ENCODE measurements at places on chromosomes 7 and 10. TPM values are rescaled to one million over a fixed set of nuclear protein-coding genes. Genes with fewer than 3 reads are reported as not detected.
A peak's percentile ranks its signal among the peaks of the same experiment; 100 is the strongest.

DNA sequence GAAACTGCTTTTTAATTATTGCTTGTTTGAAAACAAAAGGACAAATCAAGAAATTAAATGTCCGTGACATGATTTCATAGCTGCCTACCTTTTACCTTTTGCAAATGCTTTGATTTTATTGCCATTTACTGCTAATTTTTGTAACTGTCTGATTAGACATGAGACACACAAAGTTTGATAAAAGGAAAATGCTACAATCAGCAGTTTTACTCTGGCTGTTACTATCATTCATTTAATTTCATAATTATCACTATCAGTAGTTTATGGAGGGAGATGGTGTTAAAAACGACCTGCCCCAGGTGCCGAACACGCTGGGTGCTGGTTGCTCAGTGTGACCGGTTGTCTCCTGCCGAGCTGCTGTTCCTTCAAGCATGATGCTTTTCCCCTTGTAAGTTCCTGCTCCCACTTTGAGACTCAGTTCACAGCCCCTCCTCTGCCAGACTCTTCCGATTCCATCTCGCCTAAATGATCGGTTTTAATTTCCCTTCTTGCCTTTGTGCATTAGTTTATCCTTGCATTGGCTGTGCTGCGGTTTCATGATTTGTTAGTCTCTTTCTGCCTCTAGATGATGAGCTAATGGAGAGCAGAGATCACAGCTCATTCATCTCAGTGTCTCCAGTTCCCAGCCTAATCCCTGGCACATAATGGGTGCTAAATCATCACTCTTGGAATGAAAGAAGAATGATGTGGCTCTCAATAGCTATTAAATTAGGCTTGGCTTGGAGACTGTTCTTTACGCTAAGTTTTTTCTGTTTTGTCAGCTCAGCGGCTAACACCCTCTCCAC, 110.6 kb downstream of the PFKFB3 start:
- peak; percentile 30 for DNase-seq

The NPY4R gene
- total RNA-seq, result not detected

DNA sequence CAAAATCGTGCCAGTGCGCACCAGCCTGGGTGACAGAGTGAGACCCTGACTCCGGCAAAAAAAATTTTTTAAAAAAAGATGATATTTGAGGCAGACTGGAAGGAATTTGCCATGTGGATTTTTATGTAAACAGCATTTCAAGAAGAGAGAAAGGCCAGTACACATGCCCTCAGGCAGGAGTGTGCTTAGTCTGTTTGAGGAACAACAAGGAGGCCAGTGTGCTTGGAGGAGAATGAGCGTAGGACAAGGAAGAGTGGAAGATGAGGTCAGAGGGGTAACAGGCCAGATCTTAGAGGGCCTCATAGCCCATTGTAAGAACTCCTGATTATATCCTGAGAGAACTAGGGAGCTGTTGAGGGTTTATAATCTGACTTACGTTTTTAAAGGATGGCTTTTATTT, 17.2 kb upstream of the STRIP2 start:
- DNase-seq, result no peak

DNA sequence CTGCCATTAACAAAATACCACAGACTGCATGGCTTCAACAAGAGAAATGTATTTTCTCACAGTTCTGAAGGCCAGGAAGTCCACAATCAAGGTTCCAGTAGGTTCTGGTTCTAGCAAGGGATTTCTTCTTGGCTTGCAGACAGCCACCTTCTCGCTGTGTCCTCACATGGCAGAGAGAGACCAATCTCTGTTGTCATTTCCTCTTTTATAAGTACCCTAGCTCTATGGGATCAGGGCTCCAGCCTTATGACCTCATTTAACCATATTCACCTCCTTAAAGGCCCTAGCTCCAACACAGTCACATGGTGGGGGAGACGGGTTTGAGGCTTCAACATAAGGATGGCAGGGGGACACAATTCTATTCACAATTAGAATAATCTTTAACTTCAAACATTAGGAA, 23.6 kb downstream of the ABI1 start:
- no peak for DNase-seq

The VWA2 gene
- total RNA-seq, result 0.09 TPM

The PRR15 gene
- total RNA-seq, result 0.77 TPM

The CREM gene
- total RNA-seq, result 74.2 TPM

The RBM20 gene
- total RNA-seq, result 0.28 TPM

GRCh38 chr10:100652406-100653135, 92.8 kb upstream of the PAX2 start:
- DNase-seq, result no peak

DNA sequence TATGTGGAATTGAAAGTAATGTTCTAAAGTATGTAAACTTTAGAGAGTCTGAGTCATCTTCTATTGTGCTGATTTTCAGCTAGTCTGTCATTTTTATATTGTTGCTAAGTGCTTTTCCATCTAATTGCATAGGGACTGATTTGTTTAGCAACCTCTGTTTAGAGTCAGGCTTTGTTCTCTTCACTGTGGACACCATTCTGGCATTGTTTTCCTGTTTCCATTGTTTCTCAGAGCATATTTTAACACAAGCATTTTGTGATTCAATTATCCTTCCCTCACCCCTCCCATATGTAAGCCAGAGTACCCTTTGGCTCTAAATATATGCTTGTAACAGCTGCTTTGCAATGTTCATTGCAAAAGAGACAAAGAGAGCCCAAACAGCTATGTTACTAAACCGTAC, 748.4 kb upstream of the PHF14 start:
- DNase-seq, result peak; percentile 26

DNA sequence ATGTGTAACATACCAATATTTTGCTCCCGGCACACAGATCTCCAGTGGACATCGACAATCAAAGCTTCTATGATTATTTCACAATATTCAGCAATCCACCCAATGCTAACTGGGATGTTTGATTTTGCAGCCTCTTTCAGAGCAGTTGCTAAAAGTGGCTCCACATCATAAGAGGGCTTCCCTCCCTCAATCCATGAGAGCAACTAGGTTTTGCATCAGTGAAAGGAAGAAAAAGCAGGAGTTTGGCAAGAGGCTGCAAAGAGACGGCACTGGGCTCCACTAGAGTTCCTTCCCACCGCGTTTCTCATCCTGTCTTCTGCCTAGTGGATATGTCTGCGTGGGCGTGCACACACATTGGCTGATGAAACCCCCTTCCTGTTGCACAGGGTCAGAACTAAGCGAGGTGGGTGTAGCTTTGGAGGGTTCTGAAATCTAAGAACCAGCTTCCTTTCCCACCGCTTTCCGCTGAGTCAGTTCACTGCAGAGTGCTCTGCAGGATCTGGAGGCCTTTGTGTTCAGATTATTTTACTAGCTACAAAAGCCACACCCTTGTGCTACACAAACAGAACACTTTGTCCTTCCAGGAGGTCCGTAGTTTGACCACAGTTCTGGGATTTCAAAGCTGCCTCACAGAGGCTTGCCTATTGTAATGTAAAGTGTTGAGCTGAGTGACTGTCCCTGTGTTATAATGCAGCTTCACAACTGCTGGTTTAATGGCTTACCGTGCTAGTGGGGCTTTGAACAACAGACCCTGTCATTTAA, 28.1 kb downstream of the ARL4A start:
- DNase-seq, result peak; percentile 94

- DNase-seq, result peak; percentile 18
Observed at GRCh38 chr10:29567003-29567402, 67.8 kb downstream of the SVIL start.

The ZP3 gene
- 1.7 TPM for total RNA-seq

DNA sequence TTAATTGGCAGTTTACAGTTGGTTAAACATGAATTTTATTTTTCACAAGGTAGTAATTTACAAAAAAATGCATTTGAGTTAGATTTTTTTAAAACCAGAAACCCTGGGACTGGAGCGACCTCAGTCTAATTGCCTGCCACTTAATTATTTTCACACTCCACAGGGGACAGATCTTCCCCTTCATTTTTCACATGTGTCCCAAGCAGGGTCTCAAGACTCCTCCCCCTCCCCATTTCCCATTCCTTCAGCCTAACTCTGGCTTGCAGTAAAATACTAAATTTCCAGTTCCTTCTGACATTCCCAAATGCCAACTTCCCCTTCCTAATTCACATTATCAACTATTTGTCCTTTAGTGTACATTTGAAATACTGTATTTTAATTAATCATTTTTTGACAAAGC, 948 bp downstream of the ZNF138 start:
- DNase-seq, result peak; percentile 50

DNA sequence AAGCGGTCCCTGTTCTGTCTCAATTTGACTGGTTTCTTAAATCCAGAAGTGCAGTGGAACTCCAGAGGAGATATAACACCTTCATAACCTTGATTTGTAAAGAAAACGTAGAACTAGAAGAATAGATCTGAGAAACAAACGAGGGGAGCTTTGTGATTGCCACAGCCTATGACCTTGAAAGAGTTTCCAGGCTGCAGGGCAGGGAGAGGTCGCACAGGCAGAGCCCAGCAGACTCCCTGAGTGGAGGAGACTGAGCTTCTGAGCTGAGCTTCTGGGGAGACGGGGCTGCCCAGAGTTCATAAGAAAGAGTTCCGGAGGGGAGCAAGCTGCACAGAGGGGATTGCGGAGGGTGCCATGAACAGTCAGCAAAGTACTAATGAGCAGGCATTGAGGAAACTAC, 57.8 kb downstream of the FAM185A start:
- DNase-seq, result no peak

DNA sequence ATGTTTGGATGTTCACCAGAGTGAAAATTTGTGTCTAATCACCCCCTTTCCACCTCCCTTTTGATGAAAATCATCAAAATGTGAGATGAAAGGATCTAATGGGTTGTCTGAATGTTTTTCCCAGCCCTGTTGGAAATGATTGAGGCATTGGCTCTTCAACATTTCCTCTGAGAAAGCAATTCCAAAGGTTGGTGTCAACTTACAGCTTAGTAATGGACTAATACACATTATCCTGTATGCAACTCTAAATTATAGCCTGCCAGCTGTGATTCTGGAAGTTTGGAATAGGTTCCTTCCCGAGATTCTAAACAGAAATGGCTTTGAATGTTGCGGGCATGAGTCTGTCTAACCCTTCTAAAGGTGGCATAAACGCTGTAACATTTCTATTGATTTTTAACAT, 152.9 kb downstream of the DYNC1I1 start:
- DNase-seq, result no peak

The SYT15 gene
- total RNA-seq, result 0.15 TPM

GRCh38 chr7:101124376-101125056, 2.4 kb upstream of the SERPINE1 start:
- no peak for DNase-seq

The SCRN1 gene
- 95.9 TPM for total RNA-seq

GRCh38 chr10:90136731-90137316, 435.4 kb downstream of the KIF20B start:
- DNase-seq, result peak; percentile 5

The PARG gene
- 67.2 TPM for total RNA-seq

- no peak for DNase-seq
Observed at GRCh38 chr10:8084799-8085198, 30.3 kb downstream of the GATA3 start.

GRCh38 chr7:78203042-78203720, 404.6 kb downstream of the PHTF2 start:
- DNase-seq, result no peak

The FGFR2 gene
- total RNA-seq, result 76.3 TPM

The NOM1 gene
- 10.9 TPM for total RNA-seq

- peak; percentile 9 for DNase-seq
Observed at GRCh38 chr7:98398567-98399372, 2.1 kb downstream of the BAIAP2L1 start.

GRCh38 chr10:224571-224970, 89.3 kb downstream of the ZMYND11 start:
- no peak for DNase-seq

DNA sequence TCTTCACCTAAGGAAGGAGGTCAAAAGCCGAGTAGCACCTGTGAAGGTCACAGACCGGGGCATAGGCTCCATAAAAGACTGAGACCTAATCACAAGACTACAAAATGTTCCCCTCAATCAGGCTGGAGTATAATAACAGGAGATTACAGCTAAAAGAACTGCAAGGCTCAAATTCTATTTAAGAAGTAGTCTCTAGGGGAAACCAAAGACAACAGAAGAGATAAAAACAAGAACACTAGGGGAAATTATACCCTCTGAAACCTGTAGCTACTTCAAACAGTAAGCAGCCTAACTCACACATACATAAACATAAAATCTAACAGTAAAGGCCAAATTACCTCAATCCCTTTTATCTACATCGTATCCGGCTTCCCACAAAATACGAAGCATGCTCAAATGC, 38.3 kb downstream of the LMBR1 start:
- DNase-seq, result no peak

- peak; percentile 53 for DNase-seq
Observed at GRCh38 chr10:46537309-46537708, 19.1 kb downstream of the GPRIN2 start.

GRCh38 chr10:15168291-15168785, at the start of gene NMT2:
Gene NMT2, minus strand, starts transcription at chr10:15168693. Its CDS starts 81 bp downstream, at chr10:15168612.
- DNase-seq, result peak; percentile 97

GRCh38 chr7:64687249-64687648, 21.3 kb downstream of the ZNF107 start:
- no peak for DNase-seq

Measured in neural progenitor cell (in vitro differentiated cells).